H9 (cell line): ENCODE measurements at places on chromosomes 2 and 18. TPM values are rescaled to one million over a fixed set of nuclear protein-coding genes. Genes with fewer than 3 reads are reported as not detected.

GRCh38 chr2:60885683-60886082, 4.3 kb downstream of the REL start:
- no peak overlapping the region for H3K4me3 ChIP-seq
- H3K27ac ChIP-seq = no peak overlapping the region
- no peak for DNase-seq

DNA sequence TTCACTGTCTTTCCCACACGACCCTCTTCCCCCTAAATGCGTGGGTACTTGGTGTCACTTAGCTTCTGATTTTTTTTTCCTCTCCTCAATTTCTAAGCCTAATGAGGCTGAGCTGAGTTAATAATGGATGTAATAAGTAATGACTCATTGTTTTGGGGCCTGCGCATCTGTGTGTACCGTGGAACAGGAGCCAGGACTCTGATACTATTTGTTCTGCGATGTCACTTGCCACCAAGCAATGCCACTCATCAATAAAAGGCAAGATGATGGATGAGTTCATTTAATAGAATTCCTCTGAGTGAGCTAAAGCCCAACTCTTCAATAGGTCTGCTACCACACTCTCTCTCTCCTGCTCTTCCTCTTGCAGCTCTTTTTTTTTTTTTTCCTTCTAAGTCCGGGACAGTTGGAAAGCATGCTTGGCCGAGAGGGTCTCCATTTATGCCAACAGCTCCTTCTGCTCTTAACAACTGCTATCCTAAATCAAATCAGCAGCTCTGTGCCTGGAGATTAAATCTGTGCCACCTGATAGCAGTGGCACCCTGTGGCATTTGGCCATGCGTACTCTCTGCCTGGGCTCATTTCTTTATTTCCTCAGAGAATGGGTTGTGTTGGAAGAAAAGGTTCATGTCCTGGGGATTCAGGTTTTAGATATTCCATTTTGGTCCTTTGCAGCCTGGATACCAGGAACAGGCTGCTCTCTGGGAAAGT, 1284.2 kb upstream of the PIK3C3 start:
- no peaks in the 10 kb centered on the region for H3K27me3 ChIP-seq
- H3K4me1 ChIP-seq = no peaks in the 10 kb centered on the region
- DNase-seq = no peak
- H3K36me3 ChIP-seq = no peaks in the 10 kb centered on the region
- H3K27ac ChIP-seq = no peak overlapping the region

The HOXD4 gene
- not detected in 2 replicates for total RNA-seq

The FOXD4L1 gene
- 0.09 TPM in 1 of 2 replicates, not detected in the other for total RNA-seq

The TNFAIP6 gene
- 0.81 and 1.2 TPM in 2 replicates for total RNA-seq
